ENCODE measurements at places on chromosomes 11 and 22.

- no peak for DNase-seq
Observed at GRCh38 chr22:27993201-27993635, 74.2 kb upstream of the PITPNB start.

- no peak for DNase-seq
Observed at GRCh38 chr11:75896843-75897419, 81.9 kb downstream of the UVRAG start.

DNA sequence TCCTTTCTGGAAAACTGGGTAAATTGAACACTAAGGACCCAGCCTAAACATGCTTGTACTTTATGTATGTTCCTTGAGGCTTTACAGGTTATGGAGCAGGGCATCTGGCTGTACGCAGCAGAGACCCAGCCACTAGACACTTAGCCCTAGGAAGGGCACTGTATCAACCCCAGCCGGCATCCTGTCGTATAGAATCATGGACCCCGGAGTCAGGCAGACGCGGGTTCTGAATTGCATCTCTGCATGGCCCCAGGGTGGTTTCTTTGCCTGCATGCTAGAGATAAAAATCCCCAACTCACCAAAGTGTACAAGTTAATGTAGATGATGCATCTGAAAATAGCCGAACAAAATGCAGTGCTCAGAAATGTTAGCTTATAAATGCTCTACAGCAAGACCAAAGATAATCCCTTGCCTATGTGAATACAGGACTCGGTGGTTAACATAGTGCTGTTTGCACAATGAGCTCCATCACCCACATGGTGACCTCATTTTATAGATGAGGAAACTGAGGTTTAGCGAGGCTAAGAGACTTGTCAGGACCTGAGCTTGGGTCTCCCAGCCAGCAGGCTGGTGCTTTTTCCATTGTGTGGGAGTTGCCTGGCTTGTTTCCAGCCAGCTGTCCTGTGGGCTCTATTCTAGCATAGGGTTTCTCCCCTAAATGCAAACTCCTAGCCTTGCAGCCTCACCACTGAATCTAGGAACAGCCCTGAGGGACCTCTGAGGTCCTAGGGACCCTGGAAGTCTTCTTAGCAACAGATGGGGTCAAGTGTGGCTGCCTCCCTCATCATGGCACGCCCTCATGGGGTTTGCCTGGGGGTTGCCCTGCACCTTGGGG is 7.3 kb downstream of the CD6 start:
- no peak for DNase-seq

DNA sequence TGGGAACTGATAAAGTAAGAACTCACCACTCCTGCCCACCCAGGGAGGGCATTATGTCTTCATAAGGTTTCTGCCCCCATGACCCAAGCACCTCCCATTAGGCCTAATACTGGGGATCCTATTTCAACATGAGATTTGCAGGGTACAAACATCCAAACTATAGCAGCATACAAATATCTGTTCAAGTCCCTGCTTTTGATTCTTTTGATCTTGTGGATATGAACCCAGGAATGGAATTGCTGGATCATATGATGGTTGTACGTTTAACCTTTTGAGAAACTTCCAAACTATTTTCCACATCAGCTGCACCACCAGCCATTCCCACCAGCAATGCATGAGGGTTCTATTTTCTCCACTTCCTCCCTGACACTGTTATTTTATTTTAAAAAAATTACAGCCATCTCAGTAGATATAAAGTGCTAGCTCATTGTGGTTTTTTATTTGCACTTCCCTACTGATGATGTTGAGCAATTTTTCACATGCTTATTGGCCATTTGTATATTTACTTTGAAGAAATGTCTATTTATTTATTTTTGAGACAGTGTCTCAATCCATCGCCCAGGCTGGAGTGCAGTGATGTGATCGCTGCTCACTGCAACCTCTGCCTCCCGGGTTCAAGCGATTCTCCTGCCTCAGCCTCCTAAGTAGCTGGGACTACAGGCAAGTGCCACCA is 7.1 kb upstream of the ATG16L2 start:
- no peak for DNase-seq

- DNase-seq, result no peak
Observed at GRCh38 chr11:15697437-15698236, 582.9 kb downstream of the INSC start.

DNA sequence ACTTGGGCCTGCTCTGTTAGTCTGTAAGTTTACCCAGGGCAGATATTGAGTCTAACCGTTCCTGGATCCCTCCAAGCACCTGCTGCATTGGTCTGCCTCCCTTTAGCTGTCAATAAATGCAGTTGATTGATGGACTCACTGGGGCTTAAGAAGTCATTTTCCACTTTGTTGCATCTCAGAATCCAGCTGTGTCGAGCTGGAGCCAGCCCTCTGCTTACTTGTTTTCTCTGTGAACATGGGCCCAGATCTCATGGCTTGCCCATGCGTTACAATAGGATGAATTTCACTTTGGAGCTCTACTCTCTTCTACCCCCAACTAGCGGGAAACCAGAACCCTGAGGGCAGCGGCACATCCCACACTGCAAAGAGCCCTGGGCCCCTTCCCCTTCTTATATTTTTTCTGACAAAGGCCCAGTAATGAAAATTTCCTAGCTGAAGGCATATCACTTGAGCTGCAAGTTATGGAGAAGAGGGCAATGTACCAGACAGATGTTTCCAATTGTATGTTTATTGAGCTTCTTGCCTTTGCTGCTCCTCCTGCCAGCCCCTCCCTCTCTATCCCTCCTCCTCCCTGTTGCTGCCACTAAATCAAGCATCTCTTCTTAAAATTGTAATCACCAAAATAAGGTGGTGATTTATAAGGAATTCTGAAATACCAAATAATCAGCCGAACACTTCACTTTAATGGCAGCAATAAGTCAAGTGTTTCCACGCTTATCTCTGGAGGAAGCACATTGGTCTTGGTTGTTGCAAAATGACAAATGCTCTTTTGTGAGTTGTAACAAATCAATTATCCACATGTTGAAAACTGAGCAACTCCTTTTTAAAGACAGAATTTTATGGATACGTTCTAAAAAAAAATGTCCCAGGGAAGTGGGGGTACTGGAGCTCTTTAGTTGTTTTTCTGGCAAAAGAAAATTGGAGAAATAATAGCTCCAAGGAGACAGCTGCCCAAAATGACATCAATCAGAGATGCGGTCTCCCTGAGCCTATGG is 212.3 kb upstream of the ZBED5 start:
- no peak for DNase-seq

DNA sequence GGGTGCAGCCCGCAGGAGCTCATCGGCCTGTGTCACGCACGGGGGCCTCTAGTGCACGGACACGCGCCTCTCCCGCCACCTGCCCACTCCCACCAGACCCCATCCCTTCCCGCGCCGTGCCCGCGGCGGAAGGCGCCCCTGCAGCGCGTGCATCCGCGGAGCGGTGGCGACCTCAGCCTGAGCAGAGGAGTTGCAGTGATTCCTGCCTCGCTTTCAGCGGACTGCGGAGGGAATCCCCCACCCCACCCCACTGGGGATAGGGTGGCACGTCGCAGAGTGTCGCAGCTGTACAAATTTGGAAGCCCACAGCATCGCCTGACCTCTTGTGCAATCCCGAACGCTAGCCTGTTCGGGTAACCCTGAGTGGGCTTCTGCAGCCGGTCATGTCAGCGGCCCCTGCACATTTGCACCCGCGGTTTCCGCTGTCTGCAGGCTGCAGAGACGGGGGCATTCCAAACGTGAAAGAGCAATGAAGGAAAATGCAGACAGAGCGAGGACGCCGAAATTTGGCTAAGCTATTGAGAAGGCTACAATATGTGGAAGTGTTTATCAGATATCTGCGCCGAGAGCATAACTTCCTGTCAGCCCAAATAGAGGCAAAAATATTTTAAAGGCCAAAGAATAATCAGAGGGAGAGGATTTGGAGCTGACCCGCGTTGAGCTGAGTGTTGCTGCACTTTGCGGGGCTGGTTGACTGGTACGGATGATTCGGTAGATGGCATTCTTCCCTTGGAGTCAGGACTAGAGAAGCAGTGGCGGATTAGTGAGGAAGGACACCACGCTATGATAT is 617 bp upstream of the ARHGAP20 start:
- DNase-seq, result no peak

- DNase-seq, result no peak
Observed at GRCh38 chr22:37502342-37503182, 16.4 kb upstream of the MFNG start.

- DNase-seq, result no peak
Observed at GRCh38 chr11:114087025-114087424, 27.5 kb downstream of the ZBTB16 start.

DNA sequence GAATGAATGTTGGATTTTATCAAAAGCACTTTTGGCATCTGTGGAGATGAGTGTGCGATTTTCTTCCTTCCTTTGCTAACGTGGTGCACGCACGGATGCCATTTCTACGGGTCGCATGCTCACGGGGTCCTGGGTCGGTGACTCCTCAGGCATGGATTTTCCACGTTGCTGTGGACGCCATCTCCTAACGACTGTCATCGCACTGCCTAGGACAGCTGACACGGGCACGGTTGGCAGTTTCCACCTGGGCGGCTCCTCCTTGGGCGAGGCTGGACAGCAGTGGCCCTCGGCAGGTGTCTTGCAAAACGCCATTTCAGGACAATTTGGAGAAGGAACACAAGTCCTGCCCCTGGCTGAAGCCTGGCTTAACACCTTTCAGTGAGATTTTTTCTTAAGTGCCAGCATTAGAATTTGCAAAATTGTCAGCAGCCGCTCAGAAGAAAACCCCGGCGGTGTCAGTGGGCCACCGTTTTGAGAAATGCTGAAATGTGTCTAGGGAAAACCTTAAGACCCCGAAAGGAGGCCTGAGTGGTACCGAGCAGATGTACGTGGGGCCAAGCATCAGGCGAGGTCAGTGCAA is 34.7 kb upstream of the TOLLIP start:
- peak; percentile 33 for DNase-seq

GRCh38 chr22:25027959-25028840 is 75.7 kb downstream of the KIAA1671 start:
- DNase-seq, result no peak

GRCh38 chr11:73286240-73286810 is 14.2 kb downstream of the P2RY6 start:
- no peak for DNase-seq

GRCh38 chr22:46525389-46526243 is 11.8 kb downstream of the CELSR1 start:
- DNase-seq, result no peak

- DNase-seq, result no peak
Observed at GRCh38 chr11:116515664-116516184, 257.1 kb downstream of the BUD13 start.

DNA sequence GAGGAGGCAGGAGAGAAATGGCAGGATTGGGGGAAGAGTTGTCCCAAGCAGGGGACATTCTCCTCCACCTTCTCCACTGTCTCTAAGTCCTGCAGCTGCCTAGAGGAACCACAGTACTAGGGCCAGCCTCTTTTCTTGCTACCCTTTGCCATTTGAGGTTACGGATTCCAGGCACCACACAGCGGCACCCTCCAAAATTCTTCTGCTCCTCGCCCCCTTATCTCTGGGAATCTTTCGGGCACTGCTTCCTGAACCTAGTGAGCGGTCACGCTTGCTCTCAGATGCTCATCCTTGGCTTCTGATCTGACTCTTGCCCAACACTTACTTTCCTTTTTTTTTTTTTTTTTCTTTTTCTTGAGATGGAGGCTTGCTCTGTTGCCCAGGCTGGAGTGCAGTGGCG is 26.6 kb upstream of the XBP1 start:
- DNase-seq, result no peak

DNA sequence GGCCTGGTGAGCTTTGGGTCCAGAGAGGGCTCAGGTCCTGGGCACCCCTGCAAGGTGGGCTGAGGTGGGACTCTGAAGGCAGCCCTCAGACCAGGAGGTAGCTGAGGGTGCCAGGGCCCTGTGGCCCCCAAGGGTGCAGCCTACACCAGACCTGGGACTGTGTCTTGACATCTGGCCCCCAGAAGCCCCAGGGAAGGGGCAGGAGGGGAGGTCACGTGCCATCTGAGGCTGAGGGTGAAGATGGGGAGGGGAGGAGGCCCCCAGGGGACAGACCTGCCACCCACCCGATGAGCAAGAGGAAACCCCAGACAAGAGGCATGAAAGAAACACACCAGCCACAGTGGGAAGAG is 520.2 kb downstream of the BRD1 start:
- DNase-seq, result no peak

- no peak for DNase-seq
Observed at GRCh38 chr11:42631220-42631843, 680.5 kb upstream of the API5 start.

GRCh38 chr11:65861165-65861505 is 902 bp downstream of the MUS81 start:
- no peak for DNase-seq

- DNase-seq, result no peak
Observed at GRCh38 chr11:131841028-131841427, 470.6 kb downstream of the NTM start.

DNA sequence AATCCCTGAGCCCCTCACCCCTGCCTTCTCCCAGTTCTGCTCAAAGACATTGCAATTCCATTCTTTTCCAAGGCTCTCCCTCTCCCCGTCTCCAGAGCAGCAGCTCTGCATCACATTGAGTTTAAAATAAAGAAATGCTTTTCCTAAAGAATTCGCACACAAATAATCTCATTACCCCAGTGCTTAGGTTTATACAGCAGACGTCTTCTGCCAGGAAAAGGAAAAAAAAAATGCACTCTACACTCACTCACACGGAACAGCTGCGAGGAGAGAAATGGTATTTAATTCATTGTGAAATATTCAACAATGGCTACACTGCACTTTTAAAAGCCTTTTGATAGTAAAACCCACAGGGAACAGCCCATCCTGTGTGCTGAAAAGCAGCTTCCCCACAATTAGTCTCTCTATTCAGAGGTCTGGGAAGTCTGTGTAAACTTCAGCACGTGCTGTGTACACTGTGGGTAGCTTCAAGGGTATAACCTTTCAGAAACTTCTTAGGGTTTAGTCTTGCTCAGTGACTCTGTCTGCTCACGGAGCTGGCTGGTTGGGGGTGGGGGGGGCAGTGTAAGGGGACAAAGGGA is 42.8 kb downstream of the ETS1 start:
- no peak for DNase-seq

DNA sequence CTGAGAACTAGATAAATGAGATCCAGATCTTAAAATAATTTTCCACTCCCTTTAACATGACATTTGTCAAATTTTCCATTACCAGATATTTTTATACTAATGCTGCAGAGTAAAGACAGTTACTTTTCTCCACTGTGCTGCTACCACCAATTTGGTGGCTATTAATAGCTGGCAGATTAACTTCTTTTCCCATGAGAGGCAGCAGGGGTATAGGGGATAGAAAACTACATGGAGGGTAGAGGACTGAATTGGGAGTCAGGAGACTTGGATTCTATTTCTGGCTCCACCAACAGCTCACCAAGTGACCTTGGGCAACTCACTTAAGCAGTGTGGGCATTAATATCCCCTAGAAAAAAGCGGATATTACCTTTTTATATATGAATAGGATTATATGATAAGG is 69.2 kb downstream of the KIF18A start:
- DNase-seq, result no peak
